ENCODE measurements at places on chromosomes 11 and 22. TPM values are rescaled to one million over a fixed set of nuclear protein-coding genes. Genes with fewer than 3 reads are reported as not detected.

Gene FIBIN
- total RNA-seq: not detected

Gene OLFML1
- total RNA-seq: 1.8 TPM

Gene PDGFB
- 8.3 TPM for total RNA-seq

Gene C11orf16
- total RNA-seq: not detected

GRCh38 chr11:33500332-33500731 is 200.3 kb downstream of the C11orf91 start:
- no peaks in the 10 kb centered on the region for H3K36me3 ChIP-seq
- no peak overlapping the region for H3K4me3 ChIP-seq
- no peaks in the 10 kb centered on the region for H3K4me1 ChIP-seq
- H3K27ac ChIP-seq: no peak overlapping the region

- no peak overlapping the region for H3K27ac ChIP-seq
- H3K4me1 ChIP-seq: no peaks in the 10 kb centered on the region
- H3K36me3 ChIP-seq: no peaks in the 10 kb centered on the region
- H3K27me3 ChIP-seq: no peaks in the 10 kb centered on the region
- DNase-seq: no peak
Observed at GRCh38 chr11:11380340-11380739, 27.3 kb upstream of the CSNK2A3 start.

- peaks cover 13% of the 10 kb centered on the region for H3K4me1 ChIP-seq
- no peak overlapping the region for H3K27ac ChIP-seq
- no peak for DNase-seq
- H3K36me3 ChIP-seq: peaks cover 1% of the 10 kb centered on the region
- H3K4me3 ChIP-seq: no peak overlapping the region
Observed at GRCh38 chr11:96044311-96044710, 120.4 kb upstream of the MTMR2 start.

- peaks cover 5% of the 10 kb centered on the region for H3K36me3 ChIP-seq
- no peak for DNase-seq
- no peaks in the 10 kb centered on the region for H3K27me3 ChIP-seq
Observed at GRCh38 chr11:63866211-63866610, 27.3 kb downstream of the MARK2 start.

DNA sequence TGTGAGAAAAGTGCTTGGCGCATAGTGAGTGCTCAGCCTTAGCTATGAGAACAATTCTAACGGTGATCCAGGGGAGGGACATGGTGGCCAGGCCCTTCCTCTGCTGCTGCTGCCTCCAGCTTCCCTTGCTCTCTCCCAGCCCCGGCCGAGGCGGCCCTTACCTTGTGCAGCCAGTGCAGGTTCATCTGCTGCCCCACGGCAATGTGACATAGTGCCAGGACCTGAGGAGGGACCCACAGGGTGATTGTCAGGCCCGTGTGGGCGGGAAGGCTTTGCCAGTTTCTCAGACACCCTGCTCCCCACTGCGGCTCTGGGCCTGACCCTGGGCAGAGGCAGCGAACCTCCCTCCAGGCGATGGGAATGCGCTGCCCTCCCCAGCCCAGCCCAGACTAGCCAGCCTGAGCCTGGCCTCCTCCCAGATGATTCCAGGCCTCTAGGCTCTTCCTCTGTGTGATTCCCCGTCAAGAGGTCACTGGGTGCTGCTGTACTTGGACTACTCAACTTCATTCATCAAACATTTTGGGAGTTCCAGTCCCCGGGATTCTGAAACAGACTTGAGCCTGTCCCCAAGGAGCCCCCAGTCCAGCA is 23.7 kb upstream of the KLHL35 start:
- H3K4me3 ChIP-seq: no peak overlapping the region
- DNase-seq: no peak
- H3K36me3 ChIP-seq: no peaks in the 10 kb centered on the region
- H3K27me3 ChIP-seq: no peaks in the 10 kb centered on the region
- H3K4me1 ChIP-seq: peaks cover 2% of the 10 kb centered on the region

DNA sequence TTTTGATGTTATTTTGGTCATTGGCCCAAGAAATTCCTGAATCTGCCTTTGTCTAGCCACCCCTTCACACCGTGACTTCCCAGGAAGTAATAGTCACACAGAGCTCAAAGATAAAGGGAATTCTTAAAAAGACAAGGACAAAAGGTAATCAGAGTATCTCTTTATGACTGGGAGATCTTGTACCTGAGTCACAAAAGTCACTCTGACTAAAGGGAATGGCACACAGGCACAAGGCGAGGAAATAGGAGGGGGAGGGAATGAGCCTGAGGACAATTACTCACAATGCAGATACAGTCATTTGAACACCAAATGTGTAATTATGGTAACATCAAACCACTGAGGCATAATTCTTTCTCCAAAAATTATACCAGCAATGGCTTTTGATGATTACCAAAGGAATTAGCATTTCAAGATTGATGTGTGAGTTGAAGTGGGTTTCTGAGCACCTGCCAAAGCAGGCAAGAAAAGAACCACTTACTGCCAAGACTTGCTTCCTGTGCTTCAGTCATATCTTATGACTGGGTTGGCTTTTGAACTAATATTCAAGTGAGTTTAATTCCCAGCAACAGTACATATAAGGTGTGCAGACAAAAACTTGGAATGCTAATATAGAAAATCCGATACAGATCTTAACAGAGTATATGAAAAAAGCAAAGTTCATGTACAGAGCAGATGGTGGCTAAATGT is 856.4 kb downstream of the LRRC4C start:
- H3K27me3 ChIP-seq: no peaks in the 10 kb centered on the region
- no peak overlapping the region for H3K4me3 ChIP-seq
- no peak overlapping the region for H3K27ac ChIP-seq
- H3K4me1 ChIP-seq: no peaks in the 10 kb centered on the region
- no peak for DNase-seq

DNA sequence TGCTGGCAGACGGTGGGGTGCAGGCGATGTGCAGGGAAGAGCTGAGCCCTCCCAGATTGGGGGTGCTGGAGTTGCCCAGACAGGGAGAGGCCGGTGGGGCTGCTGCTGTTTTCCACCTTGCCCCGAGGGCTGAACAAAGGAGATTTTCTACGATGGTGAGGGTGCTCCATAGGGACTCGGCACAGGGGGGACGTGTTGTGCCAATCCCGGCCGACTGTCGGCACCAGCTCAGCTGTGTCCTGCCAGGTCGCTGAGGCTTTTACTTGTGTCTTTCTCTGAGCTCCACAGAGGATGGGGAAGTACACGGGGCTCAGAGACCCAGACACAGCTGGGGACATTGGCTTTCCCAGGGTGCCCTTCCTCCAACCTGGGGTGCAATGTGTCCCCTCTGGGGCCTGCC is 816.8 kb downstream of the BRD1 start:
- no peak overlapping the region for H3K4me3 ChIP-seq
- no peak for DNase-seq
- H3K27me3 ChIP-seq: no peaks in the 10 kb centered on the region
- no peaks in the 10 kb centered on the region for H3K36me3 ChIP-seq
- H3K4me1 ChIP-seq: no peaks in the 10 kb centered on the region

DNA sequence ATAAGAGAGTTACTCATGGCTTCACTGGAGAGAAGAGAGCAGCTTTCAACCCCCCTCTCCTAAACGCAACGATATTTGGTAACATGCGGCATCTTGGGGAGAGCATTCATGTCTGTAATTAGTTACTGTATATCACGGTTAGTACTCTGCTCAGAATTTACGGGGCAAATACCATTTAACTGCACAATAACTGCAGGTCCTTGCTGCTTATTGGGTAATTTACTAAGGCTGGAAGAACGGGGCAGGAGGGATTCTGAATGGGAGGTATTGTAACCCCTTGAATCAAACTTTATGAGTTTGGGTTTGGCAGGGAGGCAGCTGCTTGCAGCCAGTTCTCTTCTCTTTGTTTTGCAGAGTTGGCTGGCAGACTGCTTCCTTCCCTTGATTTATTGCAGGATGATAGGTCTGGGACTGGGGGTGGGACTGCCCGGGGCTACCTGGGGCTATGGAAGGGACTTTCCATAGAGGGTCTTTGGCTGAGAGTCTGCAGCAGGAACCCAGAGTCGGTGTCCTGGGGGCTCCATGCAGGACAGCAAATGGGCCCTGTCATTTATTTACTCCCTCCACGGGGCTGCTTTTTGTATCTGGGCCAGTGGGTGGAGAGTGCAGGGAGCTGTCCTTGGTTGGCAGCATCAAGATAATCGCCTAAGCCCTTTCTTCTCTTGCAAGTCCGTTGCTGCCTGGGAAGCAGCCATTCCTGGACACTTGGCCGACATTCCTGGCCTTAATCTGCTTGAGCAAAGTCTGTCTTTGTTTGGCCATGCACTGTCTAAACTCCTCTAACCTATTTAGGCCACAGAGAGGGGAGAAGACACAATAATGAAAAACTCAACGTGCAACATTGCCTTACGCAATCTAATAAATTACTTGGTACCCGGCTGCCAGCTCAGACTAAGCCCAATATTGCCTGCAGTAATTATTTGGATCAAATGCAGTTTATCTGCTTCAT is 188.9 kb downstream of the ST3GAL4 start:
- no peaks in the 10 kb centered on the region for H3K4me1 ChIP-seq
- H3K4me3 ChIP-seq: no peak overlapping the region
- peaks cover 3% of the 10 kb centered on the region for H3K27me3 ChIP-seq

GRCh38 chr22:39995393-39996252 is 869 bp downstream of the FAM83F start:
- no peak for DNase-seq
- peaks cover 66% of the 10 kb centered on the region for H3K4me1 ChIP-seq
- no peaks in the 10 kb centered on the region for H3K27me3 ChIP-seq
- peak overlapping the region; percentile 74 for H3K27ac ChIP-seq

DNA sequence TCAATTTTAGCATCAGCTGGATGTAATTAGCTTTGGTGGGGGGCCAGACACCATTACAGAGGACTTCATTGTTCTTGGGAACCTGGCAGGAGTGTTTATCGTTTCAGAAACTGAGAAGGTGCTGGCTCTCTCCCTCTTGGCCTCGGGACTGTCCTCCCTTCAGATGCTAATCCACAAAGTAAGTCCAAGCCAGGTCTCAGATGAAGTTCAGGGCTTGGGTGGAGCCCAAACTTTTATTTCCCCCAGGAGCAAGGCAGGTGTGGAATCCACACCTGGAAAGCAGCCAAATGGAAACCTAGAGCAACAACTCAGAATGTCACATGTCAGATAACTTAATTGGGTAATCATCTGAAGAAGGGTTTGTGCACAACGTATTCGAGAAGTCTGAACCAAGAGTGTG is 119.2 kb downstream of the ME3 start:
- H3K36me3 ChIP-seq: no peaks in the 10 kb centered on the region
- H3K27me3 ChIP-seq: no peaks in the 10 kb centered on the region
- H3K4me1 ChIP-seq: peaks cover 3% of the 10 kb centered on the region
- H3K27ac ChIP-seq: no peak overlapping the region

DNA sequence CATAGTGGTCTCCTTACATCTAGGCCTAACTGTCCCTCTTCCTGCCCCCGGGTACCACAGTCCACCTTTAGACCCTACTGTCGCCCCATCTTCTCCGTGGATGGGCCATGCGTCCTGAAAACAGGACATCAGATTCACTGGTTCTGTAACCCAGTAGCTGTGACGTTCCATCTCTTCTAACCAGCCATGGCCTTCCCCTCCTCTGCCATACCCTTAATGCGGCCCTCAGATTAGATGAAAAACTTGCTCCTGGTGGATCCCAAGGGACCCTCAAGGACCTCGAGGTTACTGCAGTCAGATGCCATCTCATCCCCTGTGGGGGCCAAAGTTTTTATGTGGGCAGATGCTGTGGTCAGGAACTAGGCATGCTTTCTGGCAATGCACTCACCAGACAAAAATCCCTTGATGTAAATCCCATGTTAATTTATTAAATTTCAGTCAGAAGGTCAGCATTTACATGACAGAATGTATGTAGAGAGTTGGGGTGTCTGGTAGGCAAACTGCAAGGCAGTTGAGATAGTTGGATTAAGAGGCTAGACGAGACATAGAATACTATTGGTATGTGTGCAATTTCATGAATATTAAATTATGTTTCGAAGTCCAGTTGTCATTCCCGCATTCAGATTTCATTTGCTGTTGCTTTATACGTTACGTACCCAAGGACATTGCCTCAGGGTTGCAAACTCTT is 64.3 kb downstream of the WNT11 start:
- peaks cover 5% of the 10 kb centered on the region for H3K4me1 ChIP-seq
- H3K27me3 ChIP-seq: no peaks in the 10 kb centered on the region
- 0 out of 2 replicates have a peak, but pooled peaks cover 1% of the 10 kb centered on the region for H3K36me3 ChIP-seq
- no peak overlapping the region for H3K27ac ChIP-seq
- no peak for DNase-seq

Data from Caco-2 (cell line).